Activated T-helper 1 cell treated with anti-CD3 and anti-CD28 coated beads, Interleukin-2, amount 50 U/mL, for 16 hours (primary cell): ENCODE measurements at places on chromosomes 7 and 10.

DNA sequence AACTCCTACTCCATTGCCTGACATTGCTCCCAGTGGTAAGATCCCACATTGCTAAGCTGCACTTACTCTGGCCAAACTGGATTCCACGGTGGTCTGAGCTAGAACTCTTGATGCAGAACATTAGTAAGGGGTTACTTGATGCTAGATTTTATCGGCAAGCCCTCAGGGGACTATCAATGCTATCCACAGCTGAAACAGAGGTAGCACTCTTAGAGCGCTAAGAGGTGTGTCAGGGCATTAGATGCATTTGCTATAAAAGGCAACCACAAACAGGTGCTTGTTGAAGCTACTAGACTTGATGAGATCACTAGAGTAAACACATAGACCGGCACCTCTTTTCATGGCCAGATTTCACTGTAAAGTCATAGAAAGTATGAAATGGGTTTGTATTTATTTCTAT is 116.3 kb downstream of the MDFIC start:
- no peak for DNase-seq

GRCh38 chr7:96887426-96887825 is 117.9 kb upstream of the DLX6 start:
- no peak for DNase-seq

DNA sequence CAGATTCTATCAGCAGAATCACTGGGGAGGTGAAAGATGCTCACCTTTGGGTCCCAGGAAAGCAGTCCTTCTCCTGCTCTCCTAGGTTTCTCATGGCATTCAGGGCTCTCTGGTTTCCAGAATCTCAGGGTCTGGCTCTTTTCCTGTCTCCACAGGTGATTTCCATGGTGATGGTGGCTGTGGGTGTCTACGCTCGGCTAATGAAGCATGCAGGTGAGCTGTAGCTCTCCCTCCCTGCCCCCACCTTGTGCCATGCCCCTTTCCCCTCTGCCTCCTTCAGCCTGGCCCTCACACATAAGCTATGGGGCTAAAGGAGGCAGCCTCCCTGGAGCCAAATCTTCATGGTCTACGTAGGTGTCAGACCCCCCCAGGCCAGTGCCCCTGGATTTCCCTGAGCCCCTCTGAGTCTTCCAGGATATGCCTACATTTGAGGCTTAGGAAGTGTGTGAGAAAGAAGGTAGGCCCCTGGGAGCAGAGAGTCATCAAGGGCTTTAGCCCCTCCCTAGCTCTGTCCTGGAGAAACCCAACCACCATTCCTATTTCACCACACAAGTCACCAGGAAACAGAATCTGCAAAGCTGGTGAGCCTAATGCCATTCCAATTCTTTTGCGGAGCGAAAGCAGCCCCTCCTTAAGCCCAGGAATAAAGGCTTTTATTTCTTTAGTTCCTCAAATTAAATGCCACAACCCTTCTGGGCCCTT is 17.2 kb downstream of the TSPAN33 start:
- DNase-seq = no peak

DNA sequence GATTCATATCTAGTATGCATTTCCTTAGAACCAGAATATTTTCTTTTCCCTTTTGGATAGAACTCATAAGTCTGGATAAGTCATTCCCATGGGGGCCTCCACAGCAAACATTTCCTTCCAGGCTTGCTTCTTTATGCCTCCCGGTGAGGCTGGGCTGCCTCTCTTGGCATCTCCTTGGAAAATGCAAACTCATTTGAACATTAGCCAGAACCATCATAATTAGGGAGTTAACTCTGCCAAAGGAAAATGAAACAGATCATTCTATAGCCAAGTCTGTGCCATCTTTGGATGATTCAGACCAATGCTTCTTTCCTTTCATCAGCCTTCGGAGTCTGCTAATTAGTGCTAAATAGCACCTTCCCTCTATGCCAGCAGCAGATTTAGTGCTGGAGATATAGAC is 81.1 kb downstream of the PLPP4 start:
- DNase-seq = no peak

DNA sequence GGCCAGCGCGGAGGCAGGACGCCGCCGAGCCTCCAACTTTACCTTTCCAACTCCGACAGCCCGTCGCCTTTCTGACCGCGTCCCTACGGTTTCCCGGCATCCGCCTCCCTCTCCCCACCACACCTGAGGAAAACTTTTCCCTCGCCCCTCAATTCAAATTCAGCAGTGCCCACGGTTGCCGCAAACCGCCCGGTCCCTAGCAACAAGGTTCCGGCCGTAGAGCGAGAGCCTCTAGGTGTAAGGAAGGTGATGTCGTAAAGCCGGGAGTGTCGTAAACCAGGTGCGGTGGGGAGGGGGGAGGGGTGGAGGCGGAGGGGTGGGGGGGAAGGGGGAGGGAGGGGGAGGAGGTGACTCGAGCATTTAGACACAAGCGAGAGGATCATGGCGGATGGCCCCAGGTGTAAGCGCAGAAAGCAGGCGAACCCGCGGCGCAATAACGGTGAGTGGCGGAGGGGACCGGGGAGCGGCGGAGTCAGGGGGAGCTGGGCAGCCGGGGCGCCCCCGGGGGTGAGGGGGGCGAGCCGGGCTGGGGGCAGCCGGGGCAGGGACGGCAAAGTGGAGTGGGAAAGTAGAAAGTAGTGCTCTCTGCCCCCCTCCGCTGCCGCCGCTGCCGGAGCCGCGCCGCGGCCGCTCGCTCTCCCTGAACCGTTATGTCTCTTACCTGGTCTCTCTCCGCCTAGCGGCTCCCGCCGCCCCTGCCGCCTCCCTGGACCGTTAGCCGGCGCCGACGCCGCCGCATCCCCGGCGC is at the start of gene ZEB1:
Gene ZEB1, plus strand, starts transcription at position 363 of the 748 bp plus-strand sequence. Its CDS starts 19 bp downstream, at position 382.
- peak; percentile 77 for DNase-seq

DNA sequence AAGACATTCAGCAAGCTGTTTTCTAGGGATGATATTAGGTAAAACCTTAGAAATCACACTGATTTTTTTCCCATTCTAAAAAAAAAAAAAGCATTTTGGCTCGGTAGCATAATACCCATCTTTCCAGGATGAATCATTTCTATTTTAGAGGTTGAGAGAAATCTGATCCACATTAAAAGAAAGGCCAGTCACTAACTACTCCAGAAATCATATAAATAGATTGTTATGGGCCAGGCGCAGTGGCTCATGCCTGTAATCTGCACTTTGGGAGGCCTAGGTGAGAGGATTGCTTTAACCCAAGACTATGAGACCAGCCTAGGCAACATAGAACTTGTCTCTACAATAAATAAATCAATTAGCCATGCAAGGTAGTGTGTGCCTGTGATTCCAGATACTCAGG is 164.3 kb downstream of the BAMBI start:
- DNase-seq = no peak

DNA sequence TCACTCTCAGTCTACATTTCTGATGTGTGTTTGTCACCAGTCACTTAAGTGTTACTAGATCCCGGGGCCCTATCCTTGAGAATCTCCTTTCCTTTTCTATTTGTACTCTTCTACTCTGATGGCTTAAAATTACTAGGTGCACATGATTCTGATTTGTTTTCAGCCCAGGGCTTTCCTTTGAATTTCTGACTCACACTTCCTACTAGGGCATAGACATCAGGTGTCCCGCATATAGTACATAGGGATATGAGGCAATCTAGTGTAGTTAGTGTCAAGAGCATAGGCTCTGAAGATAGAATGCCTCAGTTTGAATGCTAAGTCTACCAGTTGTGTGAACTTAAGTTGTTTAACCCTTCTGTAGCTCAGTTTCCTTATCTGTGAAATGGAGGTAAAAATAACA is 49.4 kb upstream of the LRRN3 start:
- no peak for DNase-seq

- no peak for DNase-seq
These were observed 14.7 kb downstream of the FAM241B start for GRCh38 chr10:69644658-69645295.

DNA sequence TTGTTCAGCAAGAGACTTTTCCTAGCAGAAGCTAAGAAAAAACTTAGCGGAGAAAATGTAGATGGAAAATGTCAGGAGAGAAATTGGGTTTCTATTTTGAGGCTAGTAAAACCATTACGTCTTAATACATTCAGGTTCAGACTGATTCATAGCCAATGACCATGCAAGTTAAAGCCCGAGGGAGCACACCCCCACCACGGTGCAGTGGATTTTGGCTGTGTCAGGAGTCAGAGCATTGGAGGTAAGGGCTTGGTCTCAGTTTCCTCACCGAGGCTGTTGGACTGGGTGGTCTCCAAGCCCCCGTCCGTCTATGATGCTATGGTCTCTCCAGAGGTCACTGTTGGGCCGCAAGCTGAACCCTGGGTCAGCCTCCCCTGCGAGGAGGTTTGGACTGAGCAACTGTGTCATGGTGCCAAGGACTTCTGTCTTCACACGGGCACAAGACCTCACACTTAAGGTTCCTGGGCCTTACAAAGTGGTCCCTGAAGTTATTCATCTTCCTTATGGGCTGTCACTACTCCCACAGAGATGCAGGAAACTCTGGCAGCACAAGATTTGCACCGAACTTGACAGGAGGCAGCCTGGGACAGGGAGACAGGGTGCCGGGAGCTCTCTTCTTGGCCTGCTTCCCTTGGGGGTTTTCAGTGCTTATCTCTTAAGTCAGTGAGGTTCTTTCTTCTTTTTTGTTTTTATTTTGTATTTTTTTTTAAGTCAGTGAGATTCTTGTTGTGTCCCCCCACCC is 186.8 kb downstream of the PHTF2 start:
- DNase-seq = no peak

DNA sequence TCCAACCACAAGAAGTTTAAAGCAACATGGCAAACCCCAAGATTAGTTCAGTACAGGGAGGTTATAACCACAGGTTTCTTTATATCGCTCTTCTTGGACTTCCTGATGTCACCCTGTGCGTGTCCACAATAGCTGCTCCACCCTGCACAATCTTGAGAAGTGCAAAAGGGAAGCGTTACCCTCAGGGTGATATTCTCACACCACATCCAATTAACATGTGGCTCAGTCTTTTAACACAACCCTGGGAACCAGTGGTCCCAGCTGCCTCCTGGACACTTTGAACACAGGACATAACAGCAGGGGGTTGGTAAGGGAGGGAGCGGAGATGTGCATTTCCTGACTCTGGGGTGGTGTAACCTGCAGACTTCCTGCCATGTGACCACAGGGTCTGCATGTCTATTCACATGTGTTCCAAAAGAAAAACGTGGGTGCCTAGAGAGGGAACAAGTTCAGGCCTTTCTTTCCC is 64.6 kb downstream of the GSAP start:
- peak; percentile 9 for DNase-seq

GRCh38 chr7:37432281-37432920 is 16.3 kb downstream of the ELMO1 start:
- DNase-seq = no peak

- DNase-seq = no peak
These were observed 194.0 kb downstream of the TAX1BP1 start for GRCh38 chr7:27933671-27934565.
